ENCODE measurements at places on chromosomes 13 and 19.

DNA sequence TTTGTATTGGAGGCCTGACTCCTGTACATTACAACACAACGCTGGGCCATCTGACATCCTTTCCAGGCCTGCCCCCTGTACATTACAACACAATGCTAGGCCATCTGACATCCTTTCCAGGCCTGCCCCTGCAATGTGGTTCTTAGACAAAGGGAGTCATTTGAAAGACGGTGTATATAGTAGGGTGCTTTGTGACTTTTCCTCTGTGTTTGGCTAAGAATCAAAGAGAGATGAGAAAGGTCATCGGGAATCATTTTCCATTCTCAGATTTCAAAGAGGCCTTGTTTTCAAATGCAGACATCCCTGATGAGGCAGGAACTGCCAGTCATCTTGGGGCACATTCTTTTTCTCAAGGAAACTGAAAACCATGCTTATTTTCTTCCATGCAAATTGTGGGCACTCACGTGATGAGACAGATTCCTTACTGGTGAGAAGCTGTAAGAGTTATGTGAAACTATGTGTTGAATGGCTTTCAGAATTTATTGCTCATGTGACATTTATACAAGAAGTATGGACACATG, 551.6 kb downstream of the MYO16 start:
- no peak for DNase-seq

- no peak for DNase-seq
These were observed 549.1 kb upstream of the MIR17HG start for GRCh38 chr13:90798381-90798780.

DNA sequence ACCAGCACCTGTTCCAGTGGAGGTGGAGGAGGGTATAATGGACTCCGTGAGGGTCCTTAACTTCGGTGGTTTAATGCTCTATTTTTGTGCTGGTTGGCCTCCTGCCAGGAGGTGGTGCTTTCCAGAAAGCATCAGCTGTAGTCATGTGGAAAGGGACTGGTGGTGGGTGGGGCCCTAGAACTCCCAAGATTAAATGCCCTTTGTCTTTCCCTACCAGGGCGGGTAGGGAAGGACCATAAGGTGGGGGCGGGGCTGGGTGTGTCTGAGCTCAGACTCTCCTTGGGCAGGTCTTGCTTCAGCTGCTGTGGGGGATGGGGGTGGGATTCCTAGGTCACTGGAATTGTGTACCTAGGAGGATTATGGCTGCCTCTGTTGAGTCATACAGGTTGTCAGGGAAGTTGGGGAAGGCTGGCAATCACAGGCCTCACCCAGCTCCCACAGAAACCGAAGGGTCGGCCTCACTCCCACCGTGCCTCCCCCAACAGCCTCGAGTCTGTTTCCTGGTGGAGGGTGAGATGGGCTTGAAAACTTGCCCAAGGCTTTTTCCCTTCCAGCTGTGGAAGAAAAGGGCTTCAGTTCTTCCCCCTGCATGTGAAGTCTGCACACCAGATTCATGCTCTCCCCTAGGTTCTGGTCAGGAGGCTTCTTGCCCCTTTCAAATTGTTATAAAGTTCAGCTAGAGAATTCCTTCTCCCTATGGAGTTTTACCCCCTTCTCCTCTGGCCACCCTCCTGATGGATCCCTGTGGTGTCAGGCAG, 60.3 kb upstream of the CLDN10 start:
- no peak for DNase-seq

DNA sequence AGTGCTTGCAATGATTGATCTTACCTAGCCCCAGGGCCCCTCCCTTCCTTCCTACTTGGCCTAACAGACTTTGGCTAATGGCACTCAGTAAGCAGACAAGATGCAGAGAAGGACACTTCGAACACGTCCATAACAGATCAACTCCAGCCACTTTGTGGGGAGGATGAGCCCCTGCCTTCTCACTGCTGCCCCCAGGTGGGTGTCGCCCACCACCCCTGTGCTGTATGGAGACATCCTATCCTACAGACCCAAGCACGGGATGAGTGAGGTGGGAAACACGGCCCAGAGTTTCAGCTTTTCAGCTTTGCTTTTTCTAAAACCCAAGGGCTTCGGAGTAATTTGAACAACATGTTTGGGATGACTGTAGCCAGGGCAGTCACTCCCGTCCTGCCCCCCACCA, 5.5 kb downstream of the SLC7A1 start:
- DNase-seq: no peak

GRCh38 chr19:44570984-44571684, 41.7 kb upstream of the CEACAM20 start:
- peak; percentile 51 for DNase-seq

DNA sequence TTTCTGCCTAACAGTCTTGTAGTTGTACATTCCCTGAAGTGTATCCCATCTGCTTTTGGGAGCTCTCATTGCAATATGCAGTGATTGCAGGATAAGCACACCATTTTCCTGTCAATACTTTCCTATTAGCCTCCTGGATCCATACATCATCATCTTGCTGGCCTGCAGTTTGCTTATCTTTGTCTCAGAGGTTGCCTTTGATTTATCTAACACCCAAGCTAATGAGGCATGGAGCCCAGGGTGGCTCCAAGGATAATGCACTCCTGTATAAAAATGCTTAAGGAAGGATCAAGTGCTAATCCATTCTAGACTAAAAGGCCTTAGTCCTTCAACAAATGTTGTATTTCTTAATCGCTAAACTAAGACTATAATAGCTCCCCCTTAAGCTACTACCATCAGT, 161.6 kb upstream of the OBI1 start:
- no peak for DNase-seq

GRCh38 chr19:2616741-2617392, 85.6 kb downstream of the GNG7 start:
- DNase-seq: no peak

DNA sequence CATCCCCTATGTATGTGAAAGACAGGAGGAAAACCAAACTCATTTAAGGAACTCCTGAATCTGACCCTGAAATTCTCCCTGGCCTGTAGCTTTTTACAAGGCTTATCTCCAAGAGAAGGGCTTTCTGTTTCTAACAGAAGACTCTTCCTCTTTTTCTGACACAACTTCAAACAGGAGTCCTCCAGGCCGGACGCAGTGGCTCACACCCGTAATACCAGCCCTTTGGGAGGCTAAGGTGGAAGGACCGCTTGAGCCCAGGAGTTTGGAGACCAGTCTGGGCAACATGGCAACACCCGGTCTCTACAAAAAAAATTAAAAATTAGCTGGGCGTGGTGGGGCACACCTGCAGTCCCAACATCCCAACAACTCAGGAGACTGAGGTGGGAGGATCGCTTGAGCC, 41.9 kb downstream of the CARS2 start:
- DNase-seq: no peak

GRCh38 chr19:2675892-2676291, 26.6 kb downstream of the GNG7 start:
- no peak for DNase-seq

- DNase-seq: no peak
These were observed 32.4 kb downstream of the ACTN4 start for GRCh38 chr19:38679839-38680238.

DNA sequence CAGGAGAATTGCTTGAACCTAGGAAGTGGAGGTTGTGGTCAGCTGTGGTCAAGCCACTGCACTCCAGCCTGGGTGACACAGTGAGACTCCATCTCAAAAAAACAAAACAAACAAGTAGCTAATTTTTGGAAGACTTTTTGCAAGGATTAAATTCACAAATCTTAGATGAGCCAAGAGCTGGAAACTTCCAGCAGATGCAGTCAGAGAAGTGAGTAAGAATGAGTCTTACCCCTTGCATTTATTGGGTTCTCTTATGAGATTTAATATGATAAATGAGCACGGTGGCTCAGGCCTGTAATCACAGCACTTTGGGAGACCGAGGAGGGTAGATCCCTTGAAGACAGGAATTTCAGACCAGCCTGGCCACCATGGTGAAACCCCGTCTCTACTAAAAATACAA, 44.9 kb upstream of the NBEA start:
- no peak for DNase-seq

DNA sequence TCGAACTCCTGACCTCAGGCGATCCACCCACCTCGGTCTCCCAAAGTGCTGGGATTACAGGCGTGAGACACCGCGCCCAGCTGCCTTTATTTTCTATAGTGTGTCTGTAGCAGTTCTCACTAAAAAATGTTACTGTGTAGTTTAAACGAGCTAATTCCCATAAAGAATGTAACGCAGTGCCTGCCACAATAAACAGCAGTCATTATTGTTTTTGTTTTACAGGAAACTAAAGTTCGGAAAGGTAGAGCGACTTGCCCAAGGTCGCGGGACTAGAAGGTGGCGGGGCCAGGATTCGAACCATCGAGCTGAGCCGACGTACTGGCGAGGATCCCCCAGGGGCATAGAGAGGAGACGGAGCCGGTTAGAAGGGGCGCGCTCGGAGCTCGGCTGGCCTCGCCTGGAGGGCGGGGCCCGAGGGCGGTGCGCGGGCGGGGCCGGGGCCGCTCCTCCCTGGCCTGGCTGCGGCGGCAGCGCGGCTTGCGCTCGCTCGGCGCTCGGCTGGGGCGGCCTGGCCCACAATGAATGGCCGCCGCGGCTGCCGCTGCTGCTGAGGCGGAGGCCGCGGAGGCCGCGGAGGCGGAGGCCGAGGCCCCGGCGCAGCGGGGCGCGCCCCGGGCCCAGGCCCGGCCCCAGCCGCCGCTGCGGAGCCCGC, at the start of gene NACC1:
NACC1 (plus strand) TSS at position 493 of the 652 bp plus-strand sequence. CDS start 16,944 bp downstream, outside the sequence.
- peak; percentile 83 for DNase-seq

- no peak for DNase-seq
These were observed 808.9 kb downstream of the DIAPH3 start for GRCh38 chr13:59354665-59355369.

GRCh38 chr13:21324803-21325202, 134.3 kb downstream of the ZDHHC20 start:
- peak; percentile 11 for DNase-seq

- no peak for DNase-seq
These were observed 493 bp downstream of the YIPF2 start for GRCh38 chr19:10927730-10928562.

DNA sequence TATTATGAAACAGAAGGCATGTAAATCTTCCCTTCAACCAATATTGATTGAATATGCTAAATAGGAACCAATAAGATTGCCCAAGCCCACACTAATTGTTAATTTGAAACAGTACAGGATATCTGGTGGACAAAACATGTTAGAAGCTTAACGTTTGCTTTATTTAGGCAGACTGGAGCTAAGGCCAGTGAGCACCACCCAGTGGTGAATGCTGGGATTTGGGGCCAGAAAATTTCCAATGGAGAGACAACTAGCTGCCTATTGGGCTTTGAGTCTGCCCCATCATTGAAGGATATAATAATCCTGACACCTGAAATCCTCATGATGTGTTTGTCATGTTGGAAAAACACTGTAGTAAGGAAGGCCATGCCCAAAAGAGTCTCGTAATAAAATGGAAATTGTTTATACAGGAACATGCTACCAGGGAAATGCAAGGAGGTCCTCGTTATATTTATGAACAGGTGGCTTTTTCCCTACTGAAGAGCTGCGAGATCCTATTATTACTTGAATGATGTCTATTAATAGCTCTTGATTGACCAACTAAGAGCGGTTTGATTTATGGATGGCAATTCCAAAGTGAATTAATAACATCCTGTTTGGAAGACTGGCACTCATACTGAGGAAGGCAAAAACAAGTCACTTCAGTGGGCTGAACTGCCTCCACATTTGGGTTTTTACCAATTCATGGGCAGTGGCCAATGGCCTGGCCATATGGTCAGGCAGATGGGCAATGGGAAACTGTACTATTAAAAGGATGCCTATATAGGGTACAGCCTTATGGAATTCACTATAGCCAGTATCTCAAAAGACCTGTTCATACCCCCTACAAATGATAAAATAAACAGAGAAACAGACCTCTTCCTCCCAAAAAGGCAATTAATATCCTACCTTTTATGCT, 8.7 kb downstream of the SIGLECL1 start:
- no peak for DNase-seq

DNA sequence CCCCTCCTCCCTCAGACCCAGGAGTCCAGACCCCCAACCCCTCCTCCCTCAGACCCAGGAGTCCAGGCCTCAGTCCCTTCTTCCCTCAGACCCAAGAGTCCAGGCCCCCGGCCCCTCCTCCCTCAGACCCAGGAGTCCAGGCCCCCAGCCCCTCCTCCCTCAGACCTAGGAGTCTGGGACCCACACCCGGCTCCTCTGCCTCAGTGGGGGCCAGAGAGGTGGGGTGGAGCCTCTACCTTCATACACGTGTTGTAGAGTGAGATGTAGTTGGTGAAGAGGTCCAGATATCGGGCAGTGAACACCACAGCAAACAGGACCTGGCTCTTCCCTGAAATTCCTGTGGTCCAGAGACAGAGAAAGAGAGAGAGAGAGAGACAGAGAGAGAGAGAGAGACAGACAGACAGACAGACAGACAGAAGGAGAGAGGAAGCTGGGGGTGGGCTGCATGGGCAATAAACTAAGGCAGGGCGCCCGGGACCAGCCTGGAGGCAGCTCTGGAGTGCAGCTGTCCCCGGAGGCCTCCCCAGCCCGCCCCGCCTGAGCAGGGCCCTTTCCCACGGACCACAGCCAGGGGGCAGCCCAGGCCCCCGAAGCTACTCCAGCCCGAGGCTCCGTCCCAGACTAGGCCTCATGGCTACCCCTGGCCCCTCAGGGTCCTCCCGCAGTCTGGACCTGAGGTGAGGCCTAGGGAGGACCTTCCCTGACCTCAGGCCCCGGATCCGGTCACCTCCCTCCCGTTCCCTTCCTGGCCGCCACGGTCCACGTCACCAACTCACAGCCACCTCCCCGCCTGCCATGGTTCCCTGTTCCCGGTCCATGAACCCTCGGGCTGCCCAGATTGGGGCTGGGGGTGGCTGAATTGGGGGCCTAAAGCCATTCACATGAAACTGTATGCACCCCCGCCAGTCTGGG, 907 bp downstream of the KDELR1 start:
- peak; percentile 38 for DNase-seq

DNA sequence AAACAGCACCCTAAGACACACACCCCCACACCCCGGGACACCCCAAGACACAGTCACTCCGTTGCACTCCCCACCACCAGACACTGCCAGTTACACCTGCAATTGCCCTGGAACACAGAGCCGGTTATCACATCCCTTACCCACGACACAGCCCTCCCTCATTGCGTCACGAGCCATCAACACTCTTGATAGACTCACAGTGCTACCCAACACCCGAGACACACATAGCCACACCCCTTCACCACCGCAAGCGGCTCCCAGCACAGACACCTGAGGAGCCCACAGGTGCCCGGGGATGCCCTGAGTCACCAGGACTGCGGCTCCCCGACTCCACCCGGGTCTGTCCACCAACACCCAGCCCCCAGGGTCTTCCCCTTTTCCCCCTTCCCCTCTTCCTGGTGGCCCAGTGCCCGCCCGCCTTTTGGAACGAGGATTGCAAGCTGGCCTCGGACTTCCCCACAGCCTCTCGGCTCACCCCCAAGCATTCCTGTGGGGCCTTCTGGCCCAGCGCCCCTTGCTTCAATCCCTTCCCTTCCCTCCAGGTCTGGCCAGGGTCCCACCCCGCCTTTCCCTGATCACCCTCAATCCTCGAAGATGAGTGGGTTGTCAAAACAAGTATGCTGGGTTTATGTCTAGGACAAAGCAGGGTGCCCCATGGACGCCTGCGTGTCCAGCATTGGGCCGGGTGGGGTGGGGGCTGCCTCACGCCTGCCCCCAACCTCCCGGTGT, 1.7 kb upstream of the PTGER1 start:
- peak; percentile 41 for DNase-seq

DNA sequence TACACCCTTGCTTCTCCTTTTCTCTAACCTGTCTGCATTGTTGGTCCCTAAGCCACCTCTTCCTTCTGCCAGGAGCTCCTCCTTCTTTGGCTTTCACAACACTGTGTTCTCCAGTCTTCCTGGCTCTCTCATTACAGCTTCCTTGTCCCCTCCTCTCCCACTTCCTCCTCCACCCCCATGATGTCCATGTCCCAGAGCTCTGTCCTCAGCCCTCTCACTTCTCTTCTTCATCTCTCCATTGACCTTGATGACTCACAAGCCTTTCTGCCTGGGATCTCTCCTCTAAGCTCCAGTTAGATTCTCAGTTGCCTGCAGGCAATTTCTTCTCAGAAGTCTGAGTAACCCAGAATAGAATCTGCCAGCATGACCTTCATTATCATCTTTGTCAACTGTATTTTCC, 100.3 kb upstream of the WASF3 start:
- no peak for DNase-seq

All from T-helper 2 cell (primary cell).